ENCODE measurements at places on chromosomes 11 and 22.

DNA sequence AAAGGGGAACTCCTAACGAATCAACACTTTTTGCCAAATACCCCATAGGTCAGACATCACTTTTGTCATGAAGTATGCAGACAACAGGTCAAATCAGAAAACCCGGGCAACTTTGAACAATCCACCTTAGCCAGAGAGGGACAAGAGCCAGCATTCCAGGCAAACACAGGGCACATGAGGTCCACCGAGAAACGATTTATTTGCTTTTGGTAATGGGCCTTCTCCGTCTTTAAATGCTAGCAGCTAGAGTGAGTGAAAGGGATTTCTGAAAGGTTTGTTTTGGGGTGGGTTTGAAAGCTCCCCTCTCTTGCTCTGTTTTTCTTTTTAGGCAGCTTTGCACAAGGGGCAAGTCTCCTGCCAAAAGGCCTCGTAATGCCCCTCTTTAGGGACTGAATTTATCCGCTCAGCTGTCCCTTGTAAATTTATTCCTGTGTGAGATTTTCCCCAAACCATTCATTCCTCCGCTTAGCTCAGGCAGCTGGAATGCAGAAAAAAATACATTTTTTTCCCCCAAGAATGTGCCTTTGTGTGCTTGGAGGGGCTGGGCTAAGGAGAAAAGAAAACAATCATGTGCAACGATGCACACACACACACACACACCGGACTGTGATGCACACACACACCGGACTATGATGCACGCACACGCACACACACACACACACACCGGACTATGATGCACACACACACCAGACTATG is 196.9 kb downstream of the SNX19 start:
- DNase-seq: no peak

GRCh38 chr22:42889304-42889703 is 32.2 kb upstream of the ARFGAP3 start:
- no peak for DNase-seq

GRCh38 chr11:120034176-120034875 is 103.6 kb downstream of the TRIM29 start:
- no peak for DNase-seq

DNA sequence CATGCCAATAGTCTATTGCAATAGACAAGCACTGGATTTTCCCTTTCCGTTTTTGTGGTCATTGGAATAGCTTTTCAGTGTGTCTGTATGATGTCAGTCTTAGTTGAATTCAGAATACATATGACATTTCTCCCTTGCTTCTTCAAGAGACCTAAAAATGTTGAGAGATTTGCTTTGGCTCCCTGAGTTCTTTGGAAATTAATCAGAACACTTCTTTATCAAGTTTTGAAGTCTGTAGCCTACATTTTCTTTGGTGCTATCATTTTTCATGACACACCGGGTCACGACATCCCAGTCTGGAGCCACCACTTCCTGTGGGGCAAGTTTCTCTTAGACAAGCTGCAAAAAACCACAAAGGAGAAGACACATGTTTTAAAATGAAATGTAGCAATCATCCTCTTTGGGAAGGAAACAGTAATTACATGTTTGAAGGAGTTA is 847.1 kb downstream of the OPCML start:
- peak; percentile 44 for DNase-seq

GRCh38 chr11:6258141-6258540 is 1.5 kb upstream of the CCKBR start:
- DNase-seq: no peak

- DNase-seq: no peak
Observed at GRCh38 chr11:63504933-63505586, 824 bp upstream of the LGALS12 start.

DNA sequence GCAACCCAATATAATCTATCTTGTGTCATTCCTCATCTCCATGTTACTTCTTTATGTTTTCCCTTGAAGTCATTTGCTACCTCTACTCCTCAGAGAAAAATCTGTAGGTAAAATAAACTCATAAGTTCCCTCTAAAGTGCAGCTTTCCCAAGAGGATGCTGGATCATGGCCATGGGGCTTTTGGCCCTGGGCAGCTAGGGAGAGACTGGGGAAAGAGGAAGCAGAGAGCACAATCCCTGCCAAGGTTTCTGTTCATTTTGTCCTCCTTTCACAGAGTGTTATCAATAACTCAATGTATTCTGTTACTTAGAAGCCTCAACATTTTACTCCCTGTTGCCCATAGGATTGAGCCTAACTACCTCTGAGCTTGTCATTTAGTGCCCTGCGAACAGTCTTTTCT is 9.0 kb downstream of the RNF121 start:
- no peak for DNase-seq

- no peak for DNase-seq
Observed at GRCh38 chr22:18950141-18950540, 14.0 kb upstream of the PRODH start.

DNA sequence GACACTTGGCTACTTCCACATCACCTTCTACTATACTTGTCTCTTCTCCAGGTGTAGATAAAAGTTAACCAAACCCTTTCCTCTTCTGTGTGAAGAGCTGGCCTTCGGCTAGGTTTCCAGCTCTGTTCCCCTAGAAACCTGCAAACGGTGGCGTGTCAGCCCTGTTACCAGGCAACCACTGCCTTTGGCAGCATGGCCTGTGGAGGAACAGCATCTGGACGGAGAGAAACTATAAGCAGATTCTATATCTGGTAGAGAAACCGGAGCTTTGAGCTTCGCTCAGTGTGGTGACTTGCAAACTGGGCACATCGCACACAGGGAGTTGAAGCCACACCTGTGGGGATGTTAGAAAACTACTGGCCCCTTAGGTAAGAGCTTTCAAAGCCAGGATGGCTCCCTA is 35.9 kb downstream of the ARAP1 start:
- no peak for DNase-seq

GRCh38 chr11:117633976-117634755 is 162.8 kb downstream of the DSCAML1 start:
- DNase-seq: no peak

DNA sequence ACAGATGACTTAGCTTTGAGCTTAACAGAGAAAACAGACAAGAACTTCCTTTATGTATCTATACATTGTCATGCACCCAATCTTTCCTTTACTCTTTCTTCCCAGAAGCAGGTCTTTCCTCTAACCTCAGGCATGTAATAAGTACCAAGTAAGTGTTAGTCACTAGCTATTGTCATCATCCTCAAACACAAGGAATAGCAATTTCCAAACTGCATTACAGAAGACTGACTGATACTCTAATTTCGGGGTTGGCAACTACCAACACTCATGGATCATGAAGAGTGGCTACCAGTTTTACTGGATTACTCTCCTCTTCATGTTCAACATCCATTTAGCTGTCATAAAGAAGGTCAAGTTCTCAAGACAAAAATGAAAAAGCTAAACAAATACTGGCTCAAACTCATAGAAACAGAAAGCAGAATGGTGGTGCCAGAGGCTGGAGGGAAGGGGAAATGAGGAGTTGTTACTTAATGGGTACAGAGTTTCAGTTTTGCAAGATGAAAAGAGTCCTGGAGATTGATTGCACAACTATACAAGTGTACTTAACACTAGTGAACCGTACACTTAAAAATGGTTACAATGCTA is 111.6 kb downstream of the SIK3 start:
- no peak for DNase-seq

- DNase-seq: no peak
Observed at GRCh38 chr11:1181853-1182535, 24.2 kb downstream of the MUC5AC start.

GRCh38 chr11:64371201-64371600 is 12.2 kb downstream of the RPS6KA4 start:
- DNase-seq: no peak

GRCh38 chr11:68803766-68804165 is 38.0 kb downstream of the CPT1A start:
- no peak for DNase-seq

DNA sequence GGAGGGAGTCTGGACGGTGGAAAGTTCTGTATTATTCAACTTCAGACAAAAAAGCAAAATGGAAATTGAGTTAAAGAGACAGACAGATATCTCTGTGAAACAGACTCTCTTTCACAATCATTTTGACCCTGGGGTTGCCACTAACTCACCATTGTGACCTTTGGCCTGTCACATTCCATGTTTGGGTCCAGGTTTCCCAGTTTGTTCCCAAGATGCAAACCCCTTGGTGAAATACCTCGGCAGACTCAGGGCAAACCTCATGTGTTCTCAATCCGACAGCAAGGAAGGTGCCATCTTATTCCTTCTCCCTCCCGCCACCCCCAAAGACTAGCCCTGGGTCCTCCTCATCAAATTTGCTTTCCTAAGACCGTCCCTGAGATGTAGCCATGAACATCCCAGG is 41.8 kb downstream of the GALNT18 start:
- DNase-seq: no peak

DNA sequence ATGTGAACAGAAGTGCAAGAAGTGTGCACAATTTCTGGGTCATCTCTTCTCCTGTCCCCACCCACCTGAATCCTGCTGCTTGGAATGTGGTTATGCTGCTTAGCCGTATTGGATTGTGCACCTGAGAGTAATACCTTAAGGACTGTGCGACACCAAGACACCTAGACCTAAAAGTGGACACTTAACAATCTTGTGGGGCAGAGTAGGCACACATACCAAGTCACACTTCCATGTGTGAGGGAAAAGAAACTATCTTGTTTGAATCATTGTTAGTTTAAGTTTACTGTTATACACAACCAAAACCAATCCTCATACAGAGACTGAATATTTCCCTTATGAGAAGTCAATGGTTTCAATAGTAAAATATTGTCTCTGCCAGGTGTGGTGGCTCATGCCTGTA is 93.7 kb downstream of the CCDC83 start:
- no peak for DNase-seq

- no peak for DNase-seq
Observed at GRCh38 chr11:66238786-66239413, 29.5 kb upstream of the RAB1B start.

DNA sequence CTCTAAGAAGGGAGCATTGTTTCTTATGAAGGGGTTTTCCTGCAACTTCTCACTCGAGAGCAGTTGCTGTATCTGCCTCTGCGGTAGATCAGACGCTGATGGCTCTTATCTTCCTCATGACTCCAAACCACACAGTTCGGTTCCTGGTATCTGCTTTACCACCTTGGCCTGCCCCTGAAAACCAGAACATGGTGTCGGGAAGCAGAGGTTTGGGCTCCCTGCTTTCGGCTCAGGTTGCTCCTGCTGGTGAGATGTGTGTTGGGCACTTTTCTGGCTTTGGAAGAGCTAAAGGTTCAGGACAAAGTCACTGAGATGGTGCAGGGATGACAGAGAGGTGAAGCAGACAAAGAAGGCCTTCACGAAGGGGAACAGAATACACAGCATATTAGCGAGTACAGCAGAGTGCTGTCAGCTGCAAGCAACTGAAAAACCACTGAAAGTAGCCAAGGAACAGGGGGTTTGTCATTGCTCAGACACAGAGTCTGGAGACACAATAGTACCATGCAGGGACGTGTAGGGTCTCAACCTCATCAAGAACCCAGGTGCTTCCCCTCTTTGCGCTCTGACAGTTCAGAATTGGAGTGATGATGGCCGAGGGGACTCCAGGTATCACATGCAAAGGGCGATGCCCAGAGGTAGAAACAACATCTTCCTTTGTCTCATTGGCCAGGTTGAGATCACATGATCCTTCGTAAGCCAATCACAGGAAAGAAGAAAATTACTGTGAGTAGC is 11.9 kb upstream of the CSF2RB start:
- no peak for DNase-seq

GRCh38 chr22:37079668-37080171 is 28.2 kb downstream of the KCTD17 start:
- DNase-seq: no peak

GRCh38 chr11:79506734-79507344 is 66.0 kb upstream of the TENM4 start:
- DNase-seq: no peak

DNA sequence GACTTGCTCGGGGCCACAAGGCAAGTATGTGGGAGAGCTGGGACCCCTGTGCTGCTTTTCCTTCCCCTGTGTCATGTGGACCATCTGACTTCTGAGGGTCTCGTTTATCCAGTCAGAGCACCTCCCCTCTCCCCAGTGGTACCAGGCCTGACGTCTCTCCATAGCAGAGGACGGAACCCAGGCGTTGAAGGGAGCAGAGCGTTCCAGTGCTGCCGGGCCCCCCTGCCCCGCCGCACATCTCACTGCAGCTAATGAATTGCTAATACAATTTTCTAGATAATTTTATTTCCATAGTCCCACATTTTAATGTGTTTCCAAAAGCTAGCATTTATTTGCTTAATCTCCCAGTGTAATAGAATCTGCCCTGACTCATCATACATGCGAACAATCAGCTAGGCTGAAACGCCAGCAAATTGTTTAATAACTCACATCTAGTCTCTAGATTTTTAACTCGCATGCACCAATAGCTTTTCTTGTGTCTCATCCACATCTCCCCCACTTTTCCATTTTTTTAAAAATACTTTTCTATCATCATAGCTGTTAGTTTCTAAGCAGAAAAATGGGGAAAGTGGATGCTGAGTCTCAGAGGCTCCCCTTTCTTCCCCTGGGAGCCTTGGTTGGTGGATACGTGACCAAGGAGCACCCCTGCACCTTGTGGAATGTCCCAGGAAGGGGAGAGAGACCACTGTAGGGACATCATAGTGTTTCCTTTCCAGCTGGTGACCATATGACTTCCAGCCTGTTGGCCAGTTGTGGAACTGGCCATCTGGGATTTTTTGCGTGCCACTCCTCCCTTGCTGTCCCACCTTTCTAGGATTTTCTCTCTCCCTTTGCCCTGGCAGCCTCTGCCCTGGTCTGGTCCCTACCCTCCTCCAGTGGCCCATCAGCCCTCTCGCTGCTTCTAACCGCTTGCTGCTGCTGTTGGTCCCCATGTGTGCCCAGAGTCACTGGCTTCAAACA is 58.6 kb upstream of the NNMT start:
- DNase-seq: no peak

DNA sequence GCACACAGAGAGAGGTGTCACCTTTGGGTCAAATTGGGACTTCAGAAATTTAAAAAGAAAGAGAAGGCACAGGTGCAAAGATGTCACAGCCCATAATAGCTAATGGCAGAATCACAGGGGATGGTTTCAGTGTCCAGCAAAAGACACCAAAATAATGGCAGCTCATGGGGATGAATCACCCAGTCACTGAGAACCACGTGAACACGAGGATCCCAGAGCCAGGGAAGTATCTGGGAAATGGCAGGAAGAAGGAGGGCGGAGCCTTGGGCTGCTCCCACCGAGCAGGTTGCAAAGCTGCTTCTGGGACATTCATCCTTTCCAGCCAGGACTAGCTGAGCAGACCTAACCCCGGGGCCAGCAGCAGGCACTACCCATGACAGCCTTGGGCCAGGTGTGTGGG is 45.6 kb downstream of the TRMU start:
- DNase-seq: no peak

GRCh38 chr11:78432956-78433355 is 15.3 kb upstream of the GAB2 start:
- DNase-seq: no peak

- no peak for DNase-seq
Observed at GRCh38 chr11:41872426-41872825, 413.0 kb upstream of the LRRC4C start.

DNA sequence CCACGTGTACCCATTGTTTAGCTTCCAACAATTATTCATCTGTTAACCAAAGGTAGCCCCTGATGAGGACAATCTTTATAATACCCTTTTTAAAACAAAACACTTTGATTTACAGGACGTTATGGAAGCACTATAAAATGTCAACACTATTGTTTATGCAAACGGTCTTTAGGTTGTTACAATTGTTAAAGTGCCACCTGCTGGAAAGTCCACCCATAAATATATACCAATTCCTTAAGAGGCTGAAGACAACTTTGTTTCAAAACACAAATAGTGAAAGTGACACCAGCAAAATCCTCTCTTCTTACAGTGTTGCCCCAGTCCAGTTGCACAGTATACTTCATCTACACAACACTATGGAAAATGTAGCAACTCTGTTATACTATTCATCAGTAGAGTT is 68.9 kb upstream of the SLN start:
- DNase-seq: no peak

- no peak for DNase-seq
Observed at GRCh38 chr22:19578180-19579004, 54.2 kb upstream of the CLDN5 start.
